ENCODE measurements at places on chromosomes 2 and 18.

DNA sequence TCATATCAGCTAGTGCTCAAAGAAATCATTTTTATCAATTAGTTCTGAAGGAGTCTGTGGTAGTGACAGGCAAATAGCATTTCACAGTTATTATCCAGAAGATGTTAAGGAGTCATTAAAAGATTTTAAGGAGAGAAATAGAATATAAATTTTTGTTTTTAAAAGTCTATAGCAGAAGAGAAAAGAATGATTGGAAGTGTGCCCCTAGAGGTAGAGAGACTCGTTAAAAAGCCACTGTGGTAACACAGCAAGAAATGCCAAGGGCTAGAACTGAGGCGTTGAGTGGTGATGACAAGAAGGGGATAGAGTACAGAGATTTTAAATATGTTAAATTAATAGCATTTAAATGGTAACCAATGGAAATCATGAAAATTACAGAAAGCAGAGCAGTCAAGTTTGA, 78.3 kb downstream of the VWC2L start:
- DNase-seq = no peak

DNA sequence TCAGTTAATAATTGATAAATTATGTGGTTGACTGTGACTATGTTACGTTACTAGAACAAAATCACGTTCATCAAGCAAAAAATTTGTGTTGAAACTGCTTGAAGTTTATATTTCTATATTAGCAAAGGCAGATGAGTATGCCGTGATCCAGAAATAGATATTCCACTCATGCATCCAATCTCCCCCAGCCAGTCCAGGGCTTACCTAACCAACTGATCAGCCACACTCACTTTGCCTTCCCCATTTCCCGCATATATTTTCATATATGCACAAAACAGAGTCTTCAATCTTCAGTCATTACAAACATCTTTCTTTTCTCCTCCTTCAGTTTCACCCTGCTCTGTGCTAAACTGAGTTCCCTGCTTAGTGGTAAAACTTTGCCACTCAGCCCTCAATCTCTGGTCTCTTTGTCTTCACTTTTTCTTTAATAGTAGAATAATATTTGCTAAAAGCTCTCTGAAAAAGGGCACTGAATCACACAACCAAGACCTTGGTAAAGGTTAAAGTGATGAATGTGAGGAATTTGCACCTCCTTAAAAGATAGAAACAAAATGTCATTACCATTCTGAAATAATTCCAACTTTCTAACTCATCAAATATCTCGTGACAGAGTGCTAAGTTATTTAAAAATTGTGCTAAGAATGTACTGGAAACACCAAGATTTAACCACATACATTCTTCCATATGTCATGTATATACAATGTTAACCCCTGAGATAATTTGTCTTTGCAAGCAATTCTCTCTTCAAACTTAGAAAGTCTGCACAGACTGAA, 893.2 kb upstream of the CRIM1 start:
- no peak for DNase-seq

DNA sequence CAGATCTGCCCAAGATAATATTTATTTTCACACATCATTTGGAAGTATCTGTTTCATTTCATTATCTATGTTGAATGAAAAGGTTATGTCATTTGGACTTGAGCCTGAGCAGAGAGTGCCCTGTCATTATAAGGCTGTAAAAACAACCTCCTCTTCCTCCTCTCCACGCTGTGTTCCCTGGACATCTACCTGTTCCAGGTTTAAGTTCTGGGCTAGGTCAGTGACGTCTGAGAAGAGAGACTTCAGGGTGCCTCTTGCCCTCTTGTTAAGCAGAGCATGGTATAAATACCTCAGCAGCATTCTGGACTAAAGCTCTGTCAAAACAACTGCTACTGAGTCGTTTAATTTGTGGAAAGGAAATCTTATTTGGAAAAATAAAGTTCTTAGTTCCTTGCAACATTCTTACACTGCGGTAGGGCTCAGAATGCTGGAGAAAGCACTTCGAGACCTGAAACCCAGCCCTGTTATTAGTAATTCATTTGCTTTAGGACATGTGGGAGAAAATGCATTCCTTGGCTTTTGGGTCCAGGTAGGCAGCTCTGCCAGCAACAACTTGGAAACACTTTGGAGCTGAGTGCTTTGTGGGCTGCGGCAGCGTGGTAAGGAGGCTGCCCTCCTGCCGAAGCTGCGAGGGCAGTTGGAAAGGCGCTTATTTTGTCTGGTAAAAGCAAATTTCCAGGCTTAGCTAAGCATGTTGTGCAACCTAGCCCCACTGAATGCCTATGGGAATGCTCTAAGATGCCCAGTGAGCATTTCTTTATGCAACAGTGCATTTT, 91.8 kb upstream of the NEDD4L start:
- no peak for DNase-seq

- no peak for DNase-seq
Measured at GRCh38 chr2:171991027-171991426, 8.7 kb upstream of the METAP1D start.

GRCh38 chr2:120509213-120509815, 163.4 kb downstream of the INHBB start:
- DNase-seq = no peak

- no peak for DNase-seq
Measured at GRCh38 chr2:174004905-174005605, 39.9 kb upstream of the SP3 start.

DNA sequence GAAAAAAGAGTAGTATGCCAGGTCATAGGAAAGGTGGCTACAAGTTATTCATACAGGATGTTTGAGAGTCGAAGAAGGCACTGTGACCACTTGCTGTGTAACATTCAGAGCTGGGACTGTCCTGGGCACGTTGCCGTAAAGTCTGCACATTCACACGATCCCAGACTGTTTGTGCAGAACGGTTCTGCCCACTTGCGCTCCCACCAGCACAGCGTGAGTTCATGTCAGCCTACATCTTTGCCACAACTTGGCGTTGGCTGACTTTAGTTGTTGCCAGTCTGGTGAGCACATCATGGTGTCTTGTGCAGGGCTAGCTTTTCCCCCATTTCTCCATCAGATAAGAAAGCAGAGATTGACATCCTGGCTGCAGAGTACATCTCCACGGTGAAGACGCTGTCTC, 7.0 kb downstream of the ING5 start:
- no peak for DNase-seq

GRCh38 chr2:143901185-143901842, 618.6 kb downstream of the ZEB2 start:
- no peak for DNase-seq

DNA sequence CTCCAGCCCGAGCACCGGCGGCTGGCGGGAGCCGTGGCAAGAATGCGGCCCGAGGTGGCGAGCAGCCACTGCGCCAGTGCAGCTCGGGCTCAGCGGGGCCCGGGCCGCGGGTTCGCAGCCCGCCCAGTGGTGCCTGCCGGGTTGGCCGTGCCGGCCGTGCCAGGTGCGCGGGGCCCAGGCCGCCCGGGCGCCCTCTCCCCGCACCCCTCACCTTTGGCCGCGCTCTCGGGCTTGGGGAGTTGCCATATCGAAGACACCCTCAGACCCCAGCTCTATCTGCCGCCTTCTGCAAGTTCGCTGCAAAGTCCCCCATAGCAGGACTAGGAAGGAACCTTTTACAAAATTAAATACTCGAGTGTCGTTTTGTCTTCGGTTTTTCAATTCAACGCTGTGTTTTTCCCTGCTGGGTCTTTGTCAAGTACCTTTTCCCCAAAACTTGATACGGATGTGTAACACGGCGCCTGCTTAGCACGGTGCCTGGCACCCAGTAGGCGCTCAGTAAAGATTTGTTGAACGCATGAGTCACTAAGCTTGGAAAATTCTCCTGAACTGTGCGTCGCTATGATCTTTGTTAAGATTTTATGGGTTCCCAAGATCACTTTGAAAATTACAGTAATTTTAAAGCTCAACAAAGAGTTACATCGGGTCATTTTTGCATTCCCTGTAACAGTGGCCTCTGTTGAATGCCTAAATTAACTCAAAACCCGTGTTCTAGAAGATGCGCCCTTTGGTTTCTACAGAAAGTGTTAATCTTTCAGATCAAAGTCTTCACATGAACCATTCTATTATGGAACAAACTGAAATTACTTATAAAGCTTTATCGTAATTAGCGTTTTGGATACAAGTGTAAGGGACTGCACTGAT, 750 bp downstream of the STRADB start:
- no peak for DNase-seq

- DNase-seq = peak; percentile 62
Measured at GRCh38 chr18:11983592-11983991, 2.3 kb downstream of the IMPA2 start.

GRCh38 chr2:53848062-53848461, 11.7 kb downstream of the GPR75 start:
- no peak for DNase-seq

GRCh38 chr18:3479978-3480509, 30.1 kb downstream of the TGIF1 start:
- no peak for DNase-seq

- no peak for DNase-seq
Measured at GRCh38 chr2:138518860-138519259, 17.3 kb downstream of the SPOPL start.

DNA sequence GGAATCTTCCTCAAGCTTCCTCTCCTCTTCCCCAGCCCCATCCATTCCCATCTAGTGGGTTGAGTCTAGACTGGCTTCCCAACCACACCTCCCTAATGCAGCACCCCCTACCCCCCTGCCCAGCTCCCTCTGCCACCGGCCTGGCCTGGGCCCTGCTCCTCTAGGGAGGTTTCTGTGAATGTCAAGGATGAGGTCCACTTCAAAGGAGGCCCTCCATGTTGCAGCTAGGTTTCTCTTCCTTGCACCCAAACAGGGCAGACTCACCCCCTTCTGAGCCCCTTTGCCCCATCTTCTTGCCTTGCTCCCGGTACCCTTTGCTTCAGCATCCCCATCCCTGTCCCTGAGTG, 18.3 kb downstream of the EMX1 start:
- no peak for DNase-seq

DNA sequence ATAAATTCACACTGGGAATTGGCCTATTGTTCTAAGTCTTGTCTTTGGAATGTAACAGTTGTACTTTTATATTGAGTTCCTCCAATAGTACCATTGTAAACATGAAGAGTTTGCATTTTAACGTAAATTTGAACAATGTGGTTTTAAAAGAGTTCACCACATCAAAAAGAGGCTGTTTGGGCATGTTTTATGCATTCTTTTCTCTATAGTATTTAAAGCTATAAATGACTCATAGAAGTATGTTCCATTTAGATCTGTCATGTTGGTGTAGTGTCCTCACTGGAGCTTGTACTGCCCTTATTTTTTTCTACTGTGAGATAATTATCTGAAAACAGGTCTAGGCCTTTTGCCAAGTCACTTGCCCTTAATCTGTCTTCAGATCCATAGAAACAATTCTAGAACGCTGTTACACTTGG, 141.9 kb downstream of the RHBDD1 start:
- DNase-seq = no peak

- DNase-seq = no peak
Measured at GRCh38 chr2:222722327-222722946, 51.0 kb downstream of the MOGAT1 start.

DNA sequence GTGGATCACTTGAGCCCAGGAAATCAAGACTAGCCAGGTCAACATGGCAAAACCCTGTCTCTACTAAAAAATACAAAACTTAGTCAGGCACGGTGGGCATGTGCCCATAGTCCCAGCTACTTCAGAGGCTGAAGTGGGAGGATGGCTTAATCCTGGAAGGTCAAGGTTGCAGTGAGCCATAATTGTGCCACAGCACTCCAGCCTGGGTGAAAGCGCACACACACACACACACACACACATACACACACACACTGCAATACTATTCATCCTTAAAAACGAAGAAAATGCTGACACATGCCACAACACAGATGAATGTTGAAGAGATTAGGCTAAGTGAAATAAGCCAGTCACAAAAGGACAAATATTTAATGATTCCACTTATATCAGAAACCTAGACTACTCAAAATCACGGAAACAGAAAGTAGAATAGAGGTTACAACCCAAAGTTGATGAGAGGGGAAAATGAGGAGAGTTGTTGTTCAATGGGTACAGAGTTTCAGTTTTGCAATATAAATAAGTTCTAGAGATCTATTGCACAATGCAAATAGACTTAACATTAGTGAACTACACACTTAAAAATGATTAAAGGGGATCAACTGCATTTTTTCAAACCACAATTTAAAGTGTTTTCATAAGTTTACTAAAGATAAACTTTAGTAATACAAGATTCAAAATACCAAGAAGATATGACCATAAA, 114.5 kb downstream of the USP34 start:
- DNase-seq = no peak

DNA sequence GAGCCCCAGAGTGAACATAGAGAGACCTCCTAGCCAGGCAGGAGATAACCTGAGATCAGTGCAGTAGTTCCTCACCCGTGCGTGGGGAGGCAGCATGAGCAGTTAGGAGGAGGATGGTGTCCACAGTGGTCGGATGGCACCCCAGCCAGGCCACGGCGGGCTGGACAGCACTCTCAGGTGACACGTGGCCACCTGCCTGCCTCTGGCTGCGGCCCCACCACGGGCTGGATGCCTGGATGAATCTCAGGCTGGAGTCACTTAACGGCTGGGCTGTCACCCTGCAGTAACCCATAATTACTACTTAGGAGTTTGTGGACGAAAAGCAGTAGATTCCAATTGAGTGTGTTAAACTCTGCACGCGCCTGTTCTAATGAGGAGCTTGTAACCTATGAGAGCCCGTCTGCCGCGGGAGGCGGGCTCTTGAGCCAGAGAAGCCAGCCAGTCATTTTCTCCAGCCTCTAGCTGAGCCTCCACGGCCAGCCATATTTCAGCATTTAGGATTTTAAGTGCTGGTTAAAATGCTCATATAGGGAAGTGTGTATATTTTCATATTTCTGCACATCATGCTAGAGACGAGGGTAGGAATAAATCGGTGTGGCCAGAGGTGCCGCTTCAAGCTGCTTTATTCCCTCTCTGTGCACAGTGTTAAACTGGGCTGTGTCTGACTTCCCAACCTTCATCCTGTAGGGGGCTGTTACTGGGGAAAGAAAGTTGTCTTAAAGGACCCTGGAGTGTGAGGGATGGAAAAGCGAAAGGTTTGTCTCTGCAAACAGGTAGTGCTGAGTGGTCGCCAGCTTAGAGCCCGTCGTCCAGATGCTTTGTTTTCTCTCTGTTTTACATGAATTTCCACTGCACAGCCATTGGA, 144.0 kb downstream of the GLI2 start:
- DNase-seq = no peak

GRCh38 chr2:132804051-132804450, 134.0 kb upstream of the LYPD1 start:
- no peak for DNase-seq

- no peak for DNase-seq
Measured at GRCh38 chr2:174704642-174705041, 59.6 kb downstream of the CHRNA1 start.

DNA sequence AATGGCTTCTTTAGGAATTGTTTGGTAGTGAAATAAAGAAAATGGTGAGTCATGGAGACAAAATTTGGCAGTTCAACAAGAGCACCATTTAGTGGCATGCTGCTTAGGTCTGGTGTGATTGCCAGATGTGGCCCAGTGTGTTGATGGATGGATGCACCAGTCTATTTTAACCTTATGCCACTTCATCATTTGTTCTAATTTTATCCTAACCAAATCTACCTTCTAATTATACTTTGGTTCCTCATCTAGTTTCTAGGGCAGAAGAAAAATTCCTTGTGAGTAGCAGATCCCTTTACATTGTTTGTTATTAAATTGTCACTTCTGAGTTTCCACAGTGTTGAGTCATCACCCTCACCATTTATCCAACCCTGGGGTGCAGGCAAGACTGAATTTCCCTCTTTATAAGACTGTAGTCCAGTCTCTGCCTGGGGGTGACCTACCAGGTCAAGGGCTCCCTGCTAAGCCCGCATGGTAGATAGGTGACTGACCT, 32.5 kb downstream of the NABP1 start:
- DNase-seq = no peak

Data from suprapubic skin (tissue), 4 donors.